KG1 (cell line): ENCODE measurements at places on chromosomes 11 and 22.

GRCh38 chr11:897253-898142 is 13.1 kb downstream of the CHID1 start:
- DNase-seq, result no peak

- DNase-seq, result no peak
Measured at GRCh38 chr22:50606165-50606945, 5.8 kb downstream of the MAPK8IP2 start.

GRCh38 chr22:49720279-49720959 is 107.3 kb downstream of the BRD1 start:
- no peak for DNase-seq

DNA sequence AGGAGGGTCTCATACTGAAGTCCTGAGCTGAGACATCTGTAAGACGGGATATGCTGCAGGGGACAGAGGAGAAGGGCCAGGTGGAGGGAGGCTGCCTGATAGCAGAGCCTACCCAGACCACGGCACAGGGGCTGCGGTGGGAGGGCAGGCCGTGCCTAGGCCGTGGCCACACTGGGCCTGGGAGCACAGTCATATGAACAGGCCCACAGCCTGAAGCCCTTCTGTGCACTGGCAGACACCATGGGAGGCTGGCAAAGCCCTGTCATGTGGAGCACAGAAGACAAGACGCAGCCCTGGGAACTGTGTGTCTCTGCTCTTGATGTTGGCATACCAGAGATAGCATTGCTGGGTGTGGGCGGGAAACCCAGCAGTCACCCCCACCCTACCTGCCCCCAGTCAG is 3.3 kb downstream of the SPATA19 start:
- no peak for DNase-seq

- DNase-seq, result no peak
Measured at GRCh38 chr11:79083352-79083751, 357.5 kb downstream of the TENM4 start.

GRCh38 chr11:58775066-58775708 is 43.4 kb upstream of the GLYAT start:
- no peak for DNase-seq
